ENCODE measurements at places on chromosomes 1 and 21. TPM values are rescaled to one million over a fixed set of nuclear protein-coding genes. Genes with fewer than 3 reads are reported as not detected.

DNA sequence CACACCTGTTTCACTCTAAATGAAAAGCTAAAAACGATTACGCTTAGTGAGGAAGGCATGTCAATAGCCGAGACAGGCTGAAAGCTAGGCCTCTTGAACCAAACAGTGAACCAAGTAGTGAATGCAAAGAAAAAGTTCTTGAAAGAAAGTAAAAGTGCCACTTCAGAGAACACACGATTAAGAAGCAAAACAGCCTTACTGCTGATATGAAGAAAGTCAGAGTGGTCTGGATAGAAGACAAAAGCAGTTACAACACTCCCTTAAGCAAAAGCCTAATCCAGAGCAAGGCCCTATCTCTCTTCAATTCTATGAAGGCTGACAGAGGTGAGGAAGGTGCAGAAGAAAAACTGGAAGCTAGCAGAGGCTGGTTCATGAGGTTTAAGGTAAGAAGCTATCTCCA, 130.7 kb downstream of the SIPA1L2 start:
- no peak for DNase-seq

- DNase-seq = no peak
Observed at GRCh38 chr1:75796376-75797272, at the start of gene MSH4. TSS of gene MSH4 (plus strand) at chr1:75796882. CDS start at chr1:75796986, 104 bp downstream.

DNA sequence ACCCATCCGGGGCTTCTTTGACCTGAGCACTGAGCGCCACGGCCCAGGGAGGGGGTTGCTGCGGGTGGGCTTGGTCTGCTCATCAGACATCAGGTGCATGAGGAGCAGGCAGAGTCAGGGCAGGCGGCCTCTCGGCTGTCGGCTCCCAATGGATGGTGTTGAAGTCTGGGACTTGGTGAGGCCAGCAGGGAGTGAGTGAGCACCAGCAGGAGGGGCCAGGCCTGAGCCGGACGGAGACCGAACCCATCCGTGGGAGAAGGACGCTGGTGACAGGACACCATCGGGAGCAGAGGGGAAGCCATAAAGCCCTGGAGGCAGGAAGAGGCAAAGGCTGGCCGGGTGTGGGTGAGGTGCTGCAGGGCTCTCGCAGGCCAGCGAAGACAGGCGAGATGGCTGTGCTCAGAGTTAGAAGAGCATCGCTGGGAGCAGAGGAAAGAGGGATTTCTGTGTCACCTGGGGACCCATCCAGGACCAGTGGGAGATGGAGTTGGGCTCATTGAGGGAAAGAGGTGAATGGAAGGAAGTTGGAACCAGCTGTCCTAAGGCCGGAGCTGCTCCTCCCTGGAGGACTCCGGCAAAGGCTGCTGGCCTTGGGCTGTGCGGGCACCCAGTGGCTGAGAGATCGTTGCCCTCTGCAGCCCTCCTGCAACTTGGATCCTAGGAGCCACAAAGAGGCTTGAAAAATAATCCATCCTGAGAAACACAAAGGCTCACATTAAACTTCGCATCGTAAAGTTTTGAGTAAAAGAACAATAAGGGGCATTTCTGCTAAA, 49.9 kb downstream of the PDE9A start:
- no peak for DNase-seq

GRCh38 chr1:156727926-156728598, at the start of gene METTL25B:
TSS of gene METTL25B (plus strand) at chr1:156728469. CDS start at chr1:156729105, 636 bp downstream.
- DNase-seq = peak; percentile 82

GRCh38 chr1:7915826-7916500, 24.7 kb downstream of the TNFRSF9 start:
- peak; percentile 25 for DNase-seq

DNA sequence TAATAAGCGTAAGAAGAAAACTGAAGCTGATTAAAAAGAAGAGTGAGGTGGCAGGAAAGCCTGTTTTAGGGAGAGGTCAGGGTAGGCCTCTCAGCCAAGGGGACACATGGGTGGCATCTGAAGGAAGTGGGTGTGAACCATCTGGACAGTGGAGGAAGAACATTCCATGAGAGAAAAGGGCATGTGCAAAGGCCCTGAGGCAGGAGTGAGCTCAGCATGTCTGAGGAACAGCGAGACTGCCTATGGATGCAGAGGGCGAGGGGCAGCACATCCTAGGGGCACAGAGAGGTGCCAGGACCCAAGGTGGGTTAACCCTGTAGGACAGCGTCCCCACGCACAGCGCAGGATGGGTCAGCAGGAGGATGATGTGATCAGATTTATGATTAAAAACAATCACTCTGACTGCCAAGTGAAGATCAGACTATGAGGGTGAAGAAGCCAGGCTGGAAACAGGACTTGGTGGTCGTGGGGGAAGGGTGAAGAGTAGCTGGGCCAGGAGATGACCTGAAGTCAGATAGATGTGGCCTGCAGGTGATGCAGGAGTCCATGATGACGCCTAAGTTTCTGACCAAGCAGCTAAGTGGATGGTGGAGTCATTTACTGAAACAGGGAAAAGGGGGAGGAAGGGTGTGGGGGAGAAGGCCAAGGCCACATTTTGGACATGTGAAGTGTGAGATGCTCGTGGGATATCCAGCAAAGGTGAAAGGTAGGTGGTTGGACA, 37.9 kb downstream of the PABPC4 start:
- DNase-seq = no peak

DNA sequence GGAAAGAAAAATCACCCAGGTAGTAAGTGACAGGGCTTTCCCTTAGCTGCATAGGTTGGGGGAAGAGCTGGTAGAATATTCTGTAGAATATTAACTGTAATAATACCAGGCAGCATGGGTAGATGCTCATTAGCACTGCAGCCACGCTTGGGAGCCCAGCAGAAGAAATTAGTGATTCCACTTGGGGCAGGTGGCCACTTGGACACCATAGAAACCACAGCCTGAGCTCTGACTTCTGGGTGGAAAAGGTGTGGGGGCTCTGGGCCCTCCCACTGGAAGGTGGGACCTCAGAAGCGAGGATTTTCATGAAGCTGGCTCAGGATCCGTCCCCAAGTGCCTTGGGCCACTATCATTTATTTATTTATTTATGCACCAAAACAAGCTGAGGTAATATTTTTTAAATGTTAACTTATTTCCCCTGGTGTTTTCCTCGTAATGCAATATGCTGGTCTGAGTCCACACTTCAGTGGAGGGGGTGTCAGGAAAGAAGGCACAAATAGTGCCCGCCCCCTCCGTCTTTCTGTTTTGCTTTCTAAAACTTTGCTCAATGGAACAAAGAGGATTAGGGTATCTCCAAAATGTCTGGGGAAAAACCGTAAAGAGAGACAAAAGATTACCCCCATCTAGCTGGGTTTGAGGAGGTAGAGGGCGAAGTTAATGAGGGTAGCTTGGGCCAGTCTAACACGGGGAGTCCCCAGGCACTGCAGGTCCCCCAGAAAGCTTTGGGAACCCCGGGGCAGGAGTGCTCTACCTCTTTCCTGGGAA, 75.2 kb upstream of the GADD45A start:
- no peak for DNase-seq

- DNase-seq = no peak
Observed at GRCh38 chr1:20074055-20074724, 4.2 kb downstream of the PLA2G5 start.

- no peak for DNase-seq
Observed at GRCh38 chr1:159229896-159230295, 25.2 kb downstream of the ACKR1 start.

DNA sequence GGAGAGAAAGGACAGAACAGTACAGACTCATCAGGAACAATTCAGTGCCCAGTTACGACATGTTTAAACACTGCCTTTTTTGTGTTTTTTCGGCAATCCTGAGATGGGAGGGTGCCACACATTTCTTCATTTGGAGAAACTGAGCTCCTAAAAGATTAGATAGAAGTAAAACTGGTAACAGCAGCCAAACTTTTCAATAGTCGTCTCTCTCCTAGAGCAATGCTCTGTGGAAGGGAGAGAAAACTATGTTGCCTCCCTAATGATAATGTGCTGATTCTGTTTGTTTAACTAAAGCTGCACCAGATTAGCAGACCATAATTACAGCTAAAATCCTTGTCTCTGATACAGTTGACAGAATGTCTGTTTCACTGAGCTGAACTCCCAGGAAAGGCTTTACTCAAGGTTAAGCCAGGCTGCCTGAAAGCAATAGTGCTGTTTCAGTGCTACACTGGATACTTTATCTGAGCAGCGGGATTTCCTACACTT, 76.2 kb upstream of the CXADR start:
- DNase-seq = no peak

DNA sequence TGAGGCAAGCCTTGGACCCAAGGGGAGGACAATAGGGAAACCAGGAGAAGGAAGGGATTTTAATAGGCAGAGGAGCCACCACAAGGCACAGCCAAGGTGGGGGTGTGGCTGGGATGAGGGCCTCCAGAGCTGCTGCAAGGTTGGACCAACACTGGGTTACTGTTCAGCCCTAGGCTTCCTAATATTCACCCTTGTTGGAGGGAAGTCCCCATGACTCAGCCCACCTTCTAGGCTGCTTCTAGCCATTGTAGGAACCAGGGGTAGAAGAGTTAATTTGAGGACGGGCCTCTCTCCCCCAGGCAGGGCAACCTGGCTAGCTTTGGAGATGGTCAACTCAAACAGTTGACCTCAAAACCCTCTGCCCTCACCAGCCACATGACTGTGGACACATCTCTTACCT, 59.5 kb downstream of the KCNN3 start:
- DNase-seq = peak; percentile 62

GRCh38 chr1:185965870-185966269, 231.7 kb downstream of the HMCN1 start:
- DNase-seq = no peak

GRCh38 chr1:188170935-188171334, 1342.2 kb downstream of the PLA2G4A start:
- no peak for DNase-seq

DNA sequence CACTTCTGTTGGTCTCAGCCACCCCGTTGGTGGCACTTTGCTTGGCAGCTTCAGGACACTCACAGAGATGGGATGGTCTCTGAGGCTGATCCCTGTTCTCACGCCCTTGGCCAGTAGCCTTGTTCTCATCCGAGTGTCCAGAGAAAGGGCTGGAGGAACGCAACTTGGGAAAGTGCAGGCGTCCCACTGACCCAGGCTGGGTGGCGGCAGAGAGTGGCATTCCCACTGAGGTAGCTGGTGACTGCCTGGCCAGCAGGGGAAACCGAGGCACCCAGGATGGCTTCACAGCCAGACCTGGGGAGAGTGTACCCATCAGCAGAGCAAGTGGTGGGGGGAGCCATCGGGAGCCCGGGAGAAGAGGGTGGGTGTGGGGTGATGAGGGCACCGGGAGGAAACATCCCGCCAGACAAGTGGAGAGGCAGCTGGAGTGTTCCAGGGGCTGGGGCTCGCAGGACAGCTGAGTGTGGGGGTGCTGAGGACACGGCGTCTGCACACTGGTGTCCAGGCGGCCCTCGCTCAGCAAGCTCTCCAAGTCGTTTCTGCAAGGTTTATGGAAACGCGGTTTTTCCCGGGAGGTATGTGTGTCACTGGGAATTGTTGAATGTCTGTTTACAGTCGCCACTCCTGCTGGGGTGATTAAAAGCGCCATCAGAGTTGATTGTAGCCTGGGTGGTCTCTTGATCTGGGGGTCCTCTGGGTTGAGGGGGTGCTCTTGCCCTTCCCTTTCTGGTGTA, 97.8 kb downstream of the SIK1 start:
- DNase-seq = no peak

DNA sequence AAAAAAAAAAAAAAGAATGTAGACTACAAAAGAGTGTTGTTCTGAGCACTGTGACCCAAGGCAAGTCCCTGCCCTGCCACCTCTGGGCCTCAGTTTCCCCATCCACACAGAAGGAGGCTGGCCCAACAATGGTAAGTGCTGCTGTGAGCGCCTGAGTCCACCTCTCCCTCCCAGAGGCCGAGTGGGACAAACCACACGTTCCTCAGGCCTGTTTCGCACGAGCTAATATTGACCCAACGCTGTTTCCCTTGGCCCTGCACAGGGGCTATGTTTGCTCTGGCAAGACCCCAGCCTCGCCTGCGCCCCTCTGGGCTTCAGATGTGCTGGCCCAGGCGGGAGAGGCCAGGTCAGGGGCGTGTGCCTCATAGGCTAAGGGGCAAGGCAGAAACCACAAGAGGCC, 12.6 kb upstream of the LAPTM5 start:
- no peak for DNase-seq

GRCh38 chr1:109479311-109479710, 4.4 kb upstream of the ATXN7L2 start:
- no peak for DNase-seq

GRCh38 chr21:45954261-45954660, 27.3 kb upstream of the COL6A1 start:
- DNase-seq = no peak

DNA sequence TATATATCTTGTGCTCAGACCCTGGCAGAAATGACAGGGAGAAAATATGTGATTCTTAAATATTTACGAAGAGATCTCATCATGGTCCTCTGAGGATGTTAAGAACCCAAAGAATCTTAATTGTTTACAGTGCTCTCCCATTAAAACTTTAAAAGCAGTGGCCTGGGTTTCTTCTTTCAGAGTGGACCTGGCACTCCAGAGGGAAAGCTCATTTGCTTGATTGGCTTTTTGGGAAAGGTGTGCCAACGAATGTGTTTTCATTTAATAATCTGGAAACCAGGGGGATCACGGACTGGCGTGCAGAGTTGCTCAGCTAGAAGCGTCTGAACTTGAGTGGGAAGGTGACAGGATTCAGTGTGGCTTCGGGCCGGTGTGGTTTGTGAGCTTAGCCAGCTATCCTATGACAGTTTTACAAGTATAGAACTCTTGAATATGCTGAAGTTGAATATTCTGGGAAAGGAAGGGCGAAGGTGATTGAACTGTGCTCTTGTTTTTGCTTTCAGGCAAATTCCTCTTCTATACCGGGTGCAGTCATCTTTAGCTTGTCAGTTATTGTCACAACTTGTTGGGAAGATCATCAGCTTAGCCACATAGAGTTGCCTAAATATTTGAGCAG, 154.8 kb downstream of the C1orf21 start:
- no peak for DNase-seq

DNA sequence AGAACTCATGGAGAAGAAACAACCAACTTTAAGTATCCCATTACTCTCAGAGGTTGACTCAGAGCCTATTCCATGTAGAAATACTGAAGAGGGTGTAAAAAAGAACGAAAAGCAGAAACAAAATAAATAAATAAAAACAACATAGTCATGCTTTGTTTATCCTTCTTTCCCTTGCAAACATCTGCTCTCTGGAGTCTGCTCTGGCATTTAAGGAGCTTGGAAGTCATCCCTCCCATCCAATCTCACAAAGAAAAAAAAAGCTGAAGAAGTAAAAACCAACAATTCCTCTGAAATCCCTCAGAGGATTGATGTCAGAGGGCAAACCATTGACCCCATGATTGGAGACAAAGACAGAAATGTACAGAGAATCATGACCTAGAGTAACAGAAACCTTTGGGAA, 302.6 kb upstream of the GREM2 start:
- no peak for DNase-seq

- no peak for DNase-seq
Observed at GRCh38 chr21:44337449-44337848, 1.7 kb downstream of the CFAP410 start.

- DNase-seq = peak; percentile 84
Observed at GRCh38 chr1:158149577-158150269, 31.0 kb upstream of the CD1D start.

GRCh38 chr1:183915625-183916510, 110.9 kb downstream of the RGL1 start:
- peak; percentile 86 for DNase-seq

HHIPL2 gene
- 0.12 TPM for total RNA-seq

ANKRD65 gene
- not detected for total RNA-seq

CDC20 gene
- 194 TPM for total RNA-seq

FAM151A gene
- not detected for total RNA-seq

RGS1 gene
- 6.0 TPM for total RNA-seq
